HFFc6 (cell line): ENCODE measurements at places on chromosomes 3 and 15. TPM values are rescaled to one million over a fixed set of nuclear protein-coding genes. Genes with fewer than 3 reads are reported as not detected.
A peak's percentile ranks its signal among the peaks of the same experiment; 100 is the strongest.

- peaks cover 33% of the 10 kb centered on the region for H3K36me3 ChIP-seq
- DNase-seq: no peak
- no peaks in the 10 kb centered on the region for H3K27me3 ChIP-seq
- no peak overlapping the region for H3K4me3 ChIP-seq
- peaks cover 89% of the 10 kb centered on the region for H3K4me1 ChIP-seq
Measured at GRCh38 chr3:58055314-58055713, 47.1 kb downstream of the FLNB start.

DNA sequence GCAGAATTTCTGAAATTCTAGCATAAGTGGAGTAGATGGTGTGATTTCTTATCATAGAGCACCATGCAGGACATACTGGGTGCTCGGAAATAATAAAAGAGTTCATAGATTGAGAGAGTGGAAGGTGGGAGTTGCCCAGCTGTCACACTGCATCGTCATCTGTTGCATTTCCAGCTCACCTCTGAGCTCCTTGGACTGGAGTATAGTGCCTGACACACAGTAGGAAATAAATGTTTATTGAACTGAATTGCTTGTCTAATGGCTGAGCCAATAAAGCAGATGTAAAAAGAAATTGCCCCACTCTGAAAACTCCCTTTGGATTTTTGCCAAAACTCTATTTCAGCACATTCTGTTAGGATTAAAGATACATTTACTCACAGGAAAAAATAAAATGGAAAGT, 108.9 kb upstream of the UBE2E1 start:
- H3K27me3 ChIP-seq: peaks cover 2% of the 10 kb centered on the region
- no peak overlapping the region for H3K4me3 ChIP-seq
- peaks cover 3% of the 10 kb centered on the region for H3K4me1 ChIP-seq

DNA sequence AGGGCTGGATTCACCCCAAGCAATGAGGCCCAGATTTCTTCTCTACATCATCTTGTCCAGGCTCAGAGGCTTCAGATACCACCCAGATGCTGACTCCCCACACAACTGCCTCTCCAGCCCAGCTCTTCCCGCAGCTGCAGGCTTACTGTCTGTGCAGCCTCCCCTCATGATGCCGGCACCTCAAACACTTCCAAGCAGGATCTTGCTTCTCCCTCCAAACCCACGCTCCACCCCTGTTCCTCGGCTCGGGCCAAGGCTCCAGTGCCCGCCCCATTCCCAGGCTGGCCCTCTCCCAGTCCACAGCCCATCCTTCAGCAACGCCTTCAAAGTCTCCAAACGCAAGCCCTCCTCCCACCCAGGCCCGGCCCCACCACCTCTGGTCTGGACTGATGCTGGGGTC, 159.2 kb upstream of the LINGO1 start:
- peaks cover 36% of the 10 kb centered on the region for H3K27me3 ChIP-seq
- H3K36me3 ChIP-seq: no peaks in the 10 kb centered on the region
- H3K4me3 ChIP-seq: no peak overlapping the region
- DNase-seq: no peak
- no peaks in the 10 kb centered on the region for H3K4me1 ChIP-seq
- H3K27ac ChIP-seq: no peak overlapping the region

- no peaks in the 10 kb centered on the region for H3K36me3 ChIP-seq
- peaks cover 13% of the 10 kb centered on the region for H3K27me3 ChIP-seq
- DNase-seq: peak; percentile 33
- H3K27ac ChIP-seq: no peak overlapping the region
- H3K4me3 ChIP-seq: no peak overlapping the region
Measured at GRCh38 chr3:134663721-134664456, 13.1 kb upstream of the KY start.

GRCh38 chr15:95715116-95715903, 615.2 kb upstream of the NR2F2 start:
- no peaks in the 10 kb centered on the region; the same call in 1 of the 2 replicates for H3K27me3 ChIP-seq
- H3K4me1 ChIP-seq: peaks cover 31% of the 10 kb centered on the region
- no peak for DNase-seq
- no peak overlapping the region for H3K4me3 ChIP-seq
- H3K27ac ChIP-seq: no peak overlapping the region
- no peaks in the 10 kb centered on the region for H3K36me3 ChIP-seq

DNA sequence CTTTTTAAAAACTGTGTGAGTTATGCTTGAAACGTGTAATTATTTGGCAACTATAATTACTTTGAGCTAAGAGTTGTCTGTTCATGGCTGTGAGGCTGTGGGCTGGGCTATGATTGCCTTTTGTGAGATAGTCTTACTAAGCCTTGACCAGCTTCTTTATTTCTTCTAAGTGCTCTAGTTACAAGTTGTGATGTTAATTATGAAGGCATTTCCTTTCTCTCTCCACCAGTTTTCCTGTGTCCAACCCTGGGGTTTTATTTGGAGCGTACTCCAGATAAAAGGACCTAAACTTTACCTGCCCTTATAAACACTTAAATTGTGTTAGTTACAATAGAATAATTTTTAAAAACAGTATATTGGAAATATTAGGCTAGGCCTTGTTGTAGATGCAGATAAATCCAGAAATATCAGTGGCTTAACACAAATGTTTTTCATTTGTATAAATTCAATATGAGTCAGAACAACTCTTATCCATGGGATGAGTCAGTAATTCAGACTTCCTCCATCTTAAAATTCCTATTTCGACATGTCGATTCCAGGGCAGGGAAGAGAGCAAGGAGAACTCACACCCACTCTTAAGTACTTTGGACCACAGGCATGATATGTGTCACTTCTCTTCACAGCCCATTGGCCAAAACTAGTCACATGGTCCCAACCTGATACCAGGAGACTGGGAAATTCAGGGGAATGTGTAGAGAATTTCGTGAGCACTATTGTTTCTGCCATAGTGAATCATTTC, 17.0 kb downstream of the TMEM62 start:
- no peaks in the 10 kb centered on the region for H3K27me3 ChIP-seq
- peak overlapping the region; percentile 64 for H3K4me3 ChIP-seq
- peak overlapping the region; percentile 95 for H3K27ac ChIP-seq
- H3K36me3 ChIP-seq: peaks cover 24% of the 10 kb centered on the region

- peak within 1 kb of the TSS; percentile 97 for H3K4me3 ChIP-seq
- peaks cover 9% of the 10 kb centered on the region; the same call in 1 of the 2 replicates for H3K36me3 ChIP-seq
- H3K4me1 ChIP-seq: peaks cover 46% of the 10 kb centered on the region
- DNase-seq: peak; percentile 50
Measured at GRCh38 chr3:43286115-43286840, at the start of gene SNRK. TSS of gene SNRK (plus strand) at chr3:43286540. CDS start at chr3:43303204, 16,664 bp downstream.

GRCh38 chr3:46324036-46324435, 29.9 kb upstream of the CCR2 start:
- H3K36me3 ChIP-seq: no peaks in the 10 kb centered on the region
- no peaks in the 10 kb centered on the region for H3K4me1 ChIP-seq
- H3K4me3 ChIP-seq: no peak overlapping the region
- no peak overlapping the region for H3K27ac ChIP-seq
- peaks cover 19% of the 10 kb centered on the region for H3K27me3 ChIP-seq

DNA sequence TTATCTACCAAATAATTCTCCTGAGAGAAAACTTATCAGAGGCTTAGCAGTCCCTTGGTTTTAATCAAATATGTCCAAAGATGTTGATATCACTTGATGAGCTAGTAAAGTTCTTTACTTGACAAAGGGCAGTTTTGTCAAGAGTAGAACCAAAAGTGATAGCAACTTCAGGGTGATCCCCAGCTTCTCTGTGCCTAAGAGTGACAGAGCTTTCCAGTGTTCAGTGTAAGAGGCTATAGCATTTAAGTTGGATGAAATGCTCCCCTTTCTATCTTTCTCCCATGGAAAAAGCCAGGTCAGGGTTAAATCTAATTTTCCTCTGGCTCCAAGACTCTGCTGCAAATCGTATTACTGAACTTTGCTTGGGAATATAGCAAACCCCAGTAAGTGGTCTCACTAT, 120.8 kb downstream of the UNC13C start:
- no peaks in the 10 kb centered on the region for H3K4me1 ChIP-seq
- DNase-seq: no peak
- no peak overlapping the region for H3K27ac ChIP-seq
- H3K36me3 ChIP-seq: peaks cover 8% of the 10 kb centered on the region; the same call in 1 of the 2 replicates
- H3K4me3 ChIP-seq: no peak overlapping the region

GRCh38 chr3:172609750-172610149, 86.5 kb upstream of the TNFSF10 start:
- peaks cover 2% of the 10 kb centered on the region; the same call in 1 of the 2 replicates for H3K27me3 ChIP-seq
- peaks cover 27% of the 10 kb centered on the region for H3K4me1 ChIP-seq
- no peak overlapping the region for H3K4me3 ChIP-seq
- no peaks in the 10 kb centered on the region for H3K36me3 ChIP-seq
- DNase-seq: no peak

DNA sequence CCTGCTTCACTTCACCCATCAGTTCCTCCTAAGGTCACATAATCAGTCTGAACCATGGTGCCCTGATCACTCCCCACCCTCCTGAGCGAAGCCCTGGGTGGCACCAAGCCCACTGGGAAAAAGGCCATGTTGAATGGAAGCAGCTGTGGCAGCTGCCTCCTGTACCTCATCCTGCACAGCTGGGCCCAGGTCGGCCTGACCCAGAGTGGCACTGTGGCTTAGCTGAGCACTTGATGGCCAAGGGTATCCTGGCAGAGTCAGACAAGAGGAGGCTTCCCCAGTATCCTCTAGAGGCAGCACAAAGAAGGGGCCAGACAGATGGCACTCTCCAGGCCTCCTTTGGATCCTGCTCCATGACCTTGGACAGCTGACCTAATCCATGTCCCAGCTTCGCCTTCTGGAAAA, 68.4 kb downstream of the TLE3 start:
- peaks cover 14% of the 10 kb centered on the region for H3K4me1 ChIP-seq
- no peaks in the 10 kb centered on the region for H3K36me3 ChIP-seq
- DNase-seq: no peak
- H3K27ac ChIP-seq: no peak overlapping the region
- no peak overlapping the region for H3K4me3 ChIP-seq

DNA sequence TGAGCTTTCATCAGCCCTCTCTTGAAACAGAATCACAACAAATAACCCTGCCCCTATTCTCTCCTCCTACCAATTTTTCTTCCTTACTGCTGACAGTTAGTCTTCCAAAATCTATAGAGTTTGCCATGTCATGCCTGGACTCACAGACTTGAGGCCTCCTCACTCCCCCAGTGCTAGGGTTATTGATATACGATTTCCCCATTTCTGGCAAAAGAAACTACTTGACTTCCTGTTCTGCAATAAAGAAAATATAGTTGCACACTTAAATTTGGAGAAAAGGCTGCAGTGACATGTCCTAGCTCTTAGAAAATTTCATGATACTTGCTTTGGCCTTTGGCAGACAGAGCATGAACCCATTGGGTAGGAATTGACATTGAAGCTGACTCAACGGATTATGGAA, 75.9 kb downstream of the CYP19A1 start:
- no peaks in the 10 kb centered on the region for H3K36me3 ChIP-seq
- peaks cover 13% of the 10 kb centered on the region for H3K27me3 ChIP-seq
- H3K4me1 ChIP-seq: peaks cover 25% of the 10 kb centered on the region
- H3K27ac ChIP-seq: no peak overlapping the region
- DNase-seq: no peak
- no peak overlapping the region for H3K4me3 ChIP-seq

DNA sequence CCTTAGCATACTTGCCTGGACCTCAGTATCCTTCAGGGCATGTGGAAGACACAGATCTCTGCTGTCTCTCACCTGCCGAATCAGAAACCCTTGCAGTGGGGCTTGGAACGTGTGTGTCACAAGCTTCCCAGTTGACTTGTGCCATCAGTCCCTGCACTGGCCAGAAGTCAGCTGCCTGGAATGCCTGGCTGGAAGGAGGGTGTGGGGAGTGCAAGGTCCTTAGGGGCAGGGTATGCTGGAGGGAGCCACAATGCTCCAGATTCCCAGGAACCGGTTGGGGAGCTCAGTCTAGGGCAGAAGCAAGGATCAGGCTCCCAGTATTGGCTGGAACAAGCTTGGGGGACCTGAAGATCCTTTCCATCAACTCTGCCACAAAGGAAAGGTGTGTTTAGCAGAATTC, 27.1 kb downstream of the SPSB4 start:
- no peak for DNase-seq
- no peaks in the 10 kb centered on the region for H3K36me3 ChIP-seq
- peaks cover 27% of the 10 kb centered on the region for H3K27me3 ChIP-seq
- no peak overlapping the region for H3K27ac ChIP-seq

DNA sequence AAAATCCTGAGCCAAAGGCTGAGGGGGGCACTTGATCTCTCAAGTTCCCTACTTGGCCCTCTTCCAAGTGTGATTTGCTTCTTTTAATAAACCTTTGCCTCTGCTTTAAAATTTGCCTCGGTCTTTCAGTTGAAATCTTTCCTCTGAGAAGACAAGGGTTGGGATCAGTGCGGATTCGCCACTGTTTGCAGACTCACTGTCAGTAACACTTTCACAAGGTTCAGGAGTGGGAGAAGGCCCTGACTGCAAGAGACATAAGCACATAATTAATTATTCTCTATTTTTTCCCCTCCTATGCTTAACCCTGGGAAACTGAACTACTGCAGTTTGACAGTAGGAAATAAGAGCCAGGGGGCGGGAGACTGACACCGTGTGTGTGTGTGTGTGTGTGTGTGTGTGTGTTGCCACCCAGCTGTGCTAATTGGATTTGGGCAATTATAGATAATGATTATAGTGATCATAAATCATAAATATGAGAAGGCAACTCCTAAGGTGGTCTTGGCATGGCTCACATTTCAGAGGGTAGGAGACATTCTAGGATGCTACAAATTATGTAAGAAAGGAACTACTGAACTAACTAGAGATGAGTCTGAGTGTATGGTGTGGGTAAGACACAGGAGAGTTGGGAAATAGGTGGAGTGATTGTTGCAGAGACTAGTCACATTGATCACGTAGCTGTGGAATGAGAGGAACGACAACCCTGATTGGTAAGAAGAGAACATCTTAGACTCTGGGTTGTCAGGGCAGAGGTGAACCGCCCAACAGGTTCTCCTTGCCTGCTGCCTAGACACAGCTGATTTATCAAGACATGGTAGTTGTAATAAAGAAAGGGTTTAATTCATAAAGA, 5.5 kb upstream of the ZNF662 start:
- no peak overlapping the region for H3K27ac ChIP-seq
- peaks cover 24% of the 10 kb centered on the region for H3K27me3 ChIP-seq

- no peaks in the 10 kb centered on the region for H3K4me1 ChIP-seq
- peaks cover 3% of the 10 kb centered on the region for H3K27me3 ChIP-seq
- peaks cover 7% of the 10 kb centered on the region; the same call in 1 of the 2 replicates for H3K36me3 ChIP-seq
- no peak for DNase-seq
Measured at GRCh38 chr15:91751611-91752010, 101.9 kb upstream of the SLCO3A1 start.

GRCh38 chr15:77630056-77630455, 2.7 kb downstream of the LINGO1 start:
- H3K27me3 ChIP-seq: peaks cover 30% of the 10 kb centered on the region
- H3K4me1 ChIP-seq: no peaks in the 10 kb centered on the region
- no peaks in the 10 kb centered on the region for H3K36me3 ChIP-seq
- H3K4me3 ChIP-seq: no peak overlapping the region
- H3K27ac ChIP-seq: no peak overlapping the region

COL7A1 gene
- total RNA-seq: 80.2 to 134 TPM (median 85.0 TPM) in 3 replicates

CHDH gene
- total RNA-seq: 0.18 TPM in 1 of 2 replicates, not detected in the other

MYH15 gene
- 0.30 to 0.35 TPM (median 0.33 TPM) in 3 replicates for total RNA-seq

LRRIQ4 gene
- total RNA-seq: not detected in 3 replicates

CCR3 gene
- not detected in 3 replicates for total RNA-seq

NR1I2 gene
- total RNA-seq: not detected in 3 replicates

TRIM71 gene
- not detected in 3 replicates for total RNA-seq

PLXND1 gene
- 86.7 to 103 TPM (median 96.1 TPM) in 3 replicates for total RNA-seq

LRRC31 gene
- total RNA-seq: not detected in 3 replicates
